ENCODE measurements at places on chromosomes 7 and 10.

- DNase-seq: peak; percentile 16
Observed at GRCh38 chr7:24722386-24723177, 34.7 kb downstream of the GSDME start.

DNA sequence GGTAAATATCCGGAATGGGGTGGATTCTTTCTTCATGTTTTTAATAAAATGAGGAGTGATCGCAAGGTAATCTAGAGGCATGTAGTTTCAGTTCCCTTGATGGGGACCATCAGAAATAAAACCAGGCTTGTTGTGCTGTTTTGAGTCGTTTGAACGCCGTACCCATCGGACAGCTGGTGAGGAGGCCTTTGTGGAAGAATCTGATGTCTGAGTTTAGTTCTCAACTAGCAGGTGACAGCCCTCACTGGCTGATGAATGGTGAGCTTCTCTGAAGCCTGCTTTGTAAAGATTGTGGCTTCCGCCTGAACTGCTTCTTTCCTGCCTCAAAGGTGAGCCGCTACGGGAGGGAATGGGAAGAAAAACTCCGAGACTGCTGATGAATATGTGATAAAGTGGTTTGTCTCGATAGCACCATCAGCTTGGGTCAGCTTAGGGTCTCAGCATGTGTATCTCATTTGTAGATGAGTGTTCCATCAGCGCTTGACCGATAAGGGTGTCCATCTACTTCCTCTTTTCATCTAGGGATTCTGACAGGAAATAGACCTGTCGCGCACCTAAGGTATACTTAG lies 977 bp downstream of the TMEM248 start:
- DNase-seq: no peak

DNA sequence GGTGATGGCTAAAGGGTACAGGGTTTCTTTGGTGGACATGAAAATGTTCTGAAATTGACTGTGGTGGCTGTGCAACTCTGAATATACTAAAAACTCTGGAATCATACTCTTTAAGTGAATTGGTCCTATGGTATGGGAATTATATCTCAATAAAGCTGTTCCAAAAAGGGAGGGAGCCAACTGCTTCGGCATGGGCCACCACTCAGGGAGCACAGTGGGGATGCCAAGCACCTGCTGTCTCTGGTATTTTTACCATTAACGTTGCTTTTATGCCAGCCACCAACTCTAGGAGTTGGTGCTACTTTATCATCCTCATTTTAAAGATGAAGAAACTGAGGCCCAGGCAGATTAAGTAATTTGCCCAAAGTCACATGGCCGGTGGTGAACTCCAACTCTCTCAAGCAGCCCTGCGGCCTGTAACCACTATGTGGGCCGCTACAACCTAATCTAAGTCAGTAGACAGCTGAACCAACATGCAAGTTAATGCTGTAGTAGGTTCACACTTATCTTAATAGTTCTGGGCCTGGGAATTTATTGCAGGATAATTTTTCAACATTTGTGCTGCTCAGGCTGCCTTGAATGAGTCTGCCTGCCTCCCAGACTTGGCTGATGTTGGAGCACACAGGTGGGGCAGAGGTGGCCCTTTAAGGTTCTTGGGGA lies 20.8 kb downstream of the SH3PXD2A start:
- DNase-seq: no peak

DNA sequence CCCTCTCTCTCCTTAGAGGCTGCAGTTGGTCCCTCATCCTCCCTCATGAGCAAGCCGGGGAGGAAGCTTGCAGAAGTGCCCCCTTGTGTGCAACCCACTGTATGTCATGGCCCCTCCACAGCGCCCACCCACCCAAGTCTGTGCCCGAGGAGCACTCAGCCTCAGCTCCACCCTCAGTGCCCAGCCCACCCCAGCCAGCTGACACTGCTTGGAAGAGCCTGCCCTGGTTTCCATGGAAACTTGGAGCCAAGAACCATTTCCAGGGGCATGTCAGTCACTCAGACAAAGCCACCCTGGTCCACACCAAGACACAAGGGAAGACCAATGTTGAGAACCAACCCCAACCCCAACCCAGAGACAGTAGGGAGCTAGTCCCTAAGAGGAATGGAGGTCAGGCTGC lies 79.5 kb downstream of the PAX2 start:
- DNase-seq: no peak

DNA sequence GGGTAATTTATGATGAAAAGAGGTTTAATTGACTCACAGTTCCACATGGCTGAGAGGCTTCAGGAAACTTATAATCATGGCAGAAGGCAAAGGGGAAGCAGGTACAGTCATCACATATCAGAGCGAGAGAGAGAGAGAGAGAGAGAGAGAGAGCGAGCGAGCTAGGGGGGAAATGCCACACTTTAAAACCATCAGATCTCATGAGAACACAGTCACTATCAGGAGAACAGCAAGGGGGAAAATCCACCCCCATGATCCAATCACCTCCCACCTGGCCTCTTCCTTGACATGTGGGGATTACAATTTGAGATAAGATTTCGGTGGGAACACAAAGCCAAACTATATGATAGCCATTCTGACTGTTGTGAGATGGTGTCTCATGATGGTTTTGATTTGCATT lies 576.3 kb downstream of the GFRA1 start:
- DNase-seq: no peak

DNA sequence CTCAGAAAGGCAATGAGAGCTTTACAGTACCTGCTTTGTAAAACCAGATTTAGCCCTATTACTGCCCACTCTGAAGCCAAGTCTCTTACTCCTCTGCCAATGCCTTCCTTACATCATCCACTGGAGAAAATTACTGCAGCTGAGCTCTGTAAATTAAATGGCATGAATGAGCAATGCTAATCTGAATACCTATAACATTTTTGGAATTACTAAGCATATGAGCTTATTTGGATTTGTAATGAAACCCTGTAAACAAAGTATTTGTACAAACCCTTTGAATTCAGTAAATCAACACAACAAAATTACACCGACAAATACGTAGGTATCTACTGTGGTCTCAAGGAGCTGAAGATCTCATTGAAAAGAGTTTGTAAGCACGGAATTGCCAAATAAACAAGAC lies 12.1 kb upstream of the CCNY start:
- DNase-seq: no peak

DNA sequence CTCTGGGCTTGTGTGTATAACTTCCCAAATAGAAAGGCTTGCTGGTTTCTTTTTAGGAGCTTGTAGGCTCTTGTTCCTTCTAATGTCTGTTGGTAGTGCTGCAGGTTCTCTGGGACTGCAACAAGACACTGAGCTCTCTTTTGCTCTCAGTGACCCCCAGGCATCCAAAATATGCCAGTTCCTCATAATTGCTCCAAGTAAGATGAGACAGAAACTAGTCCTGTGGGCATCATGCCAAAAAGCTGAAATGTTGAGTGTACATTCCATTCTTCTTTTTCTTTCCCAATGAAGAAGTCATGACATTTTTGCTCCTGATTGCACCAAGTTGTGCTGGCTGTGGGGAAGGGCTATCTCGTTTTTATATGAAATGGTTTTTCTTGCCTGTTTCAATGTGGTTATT lies 7.1 kb upstream of the BTBD16 start:
- DNase-seq: no peak

- DNase-seq: no peak
Observed at GRCh38 chr7:31602041-31602625, 84.9 kb upstream of the PPP1R17 start.

DNA sequence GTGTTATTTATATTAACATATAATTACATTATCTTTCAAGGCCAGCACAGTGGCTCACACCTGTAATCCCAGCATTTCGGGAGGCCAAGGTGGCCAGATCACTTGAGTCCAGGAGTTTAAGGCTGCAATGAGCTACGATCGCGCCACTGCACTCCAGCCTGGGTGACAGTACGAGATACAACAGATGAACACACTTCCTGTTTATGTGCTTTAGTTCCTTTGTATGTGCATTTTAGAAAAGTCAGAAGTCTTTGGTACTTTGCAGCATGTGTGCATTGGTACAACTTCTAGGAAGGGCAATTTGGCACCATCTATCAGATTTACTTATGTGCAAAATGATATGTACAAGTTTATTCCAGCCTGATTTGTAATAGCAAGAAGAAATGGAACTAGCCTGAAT lies 13.3 kb downstream of the SLC35G1 start:
- DNase-seq: no peak

- DNase-seq: no peak
Observed at GRCh38 chr7:5200561-5201235, 10.7 kb downstream of the WIPI2 start.

DNA sequence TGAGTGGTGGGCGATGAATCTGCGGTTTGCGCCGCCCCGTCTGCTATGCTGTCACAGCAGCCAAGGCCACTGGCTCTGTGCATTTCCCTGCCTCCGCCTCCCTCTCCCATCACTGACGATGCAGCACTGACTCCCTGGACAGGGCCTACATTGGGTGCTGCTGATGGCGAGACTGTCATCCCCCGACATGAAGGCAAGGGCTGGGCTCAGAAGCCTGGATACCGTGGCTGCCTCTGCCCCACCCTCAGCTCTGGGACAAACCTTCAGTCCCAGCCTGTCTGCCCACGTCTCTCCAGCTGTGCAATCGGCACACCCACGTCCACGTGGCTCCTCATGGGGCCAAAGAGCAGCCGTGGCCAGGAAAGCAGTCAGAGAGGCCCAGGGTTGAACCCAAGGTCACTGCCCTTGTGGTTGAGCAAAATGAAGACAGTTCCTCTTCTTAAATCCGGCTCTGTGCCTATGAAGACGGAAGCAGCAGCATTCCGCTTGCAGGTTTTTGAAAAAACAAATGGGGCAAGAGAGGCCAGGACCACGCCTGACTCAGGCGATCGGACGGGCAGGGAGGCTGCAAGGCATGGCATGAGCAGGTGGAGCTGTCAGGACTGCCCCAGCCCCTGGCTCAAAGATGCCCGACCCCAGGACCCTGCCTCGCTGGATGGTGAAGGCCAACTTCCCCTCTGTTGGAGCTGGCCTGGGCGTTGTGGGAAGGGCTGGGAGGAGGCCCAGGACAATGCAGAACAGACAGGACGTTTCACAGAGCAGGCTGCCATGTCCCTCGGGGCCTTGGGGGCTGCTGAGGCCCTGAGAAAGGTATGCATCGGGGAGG lies 517.5 kb downstream of the DNAJB6 start:
- no peak for DNase-seq

GRCh38 chr7:112405286-112405685 lies 45.0 kb upstream of the IFRD1 start:
- no peak for DNase-seq

GRCh38 chr10:126673565-126673964 lies 3.1 kb upstream of the C10orf90 start:
- DNase-seq: no peak

DNA sequence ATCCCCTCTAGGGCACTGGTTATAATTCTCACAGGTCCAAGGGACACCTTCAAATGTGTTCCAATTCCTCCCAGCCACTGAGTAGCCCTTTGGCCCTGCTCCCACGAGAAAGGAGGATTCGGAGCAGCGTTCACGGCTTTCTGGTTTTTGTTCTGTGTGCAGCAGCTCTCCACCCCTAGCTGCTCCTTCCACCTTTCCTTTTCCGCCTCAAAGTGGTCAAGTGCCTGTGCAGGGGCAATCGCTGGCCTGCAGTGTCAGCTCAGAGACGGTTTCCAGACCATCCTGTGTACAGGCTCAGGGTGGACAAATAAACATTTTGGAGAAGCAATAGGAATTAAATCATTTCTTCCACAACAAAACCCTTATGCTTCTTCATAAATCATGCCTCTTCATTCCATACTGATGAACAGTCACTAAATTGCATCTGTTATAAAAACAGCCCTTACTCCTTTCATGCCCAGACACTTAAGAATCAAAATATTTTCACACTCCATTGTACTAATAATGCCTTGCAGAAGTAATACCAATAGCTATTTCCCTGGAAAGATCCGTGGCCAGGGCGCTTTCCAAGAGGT lies 1.1 kb downstream of the KIAA1549 start:
- peak; percentile 13 for DNase-seq

DNA sequence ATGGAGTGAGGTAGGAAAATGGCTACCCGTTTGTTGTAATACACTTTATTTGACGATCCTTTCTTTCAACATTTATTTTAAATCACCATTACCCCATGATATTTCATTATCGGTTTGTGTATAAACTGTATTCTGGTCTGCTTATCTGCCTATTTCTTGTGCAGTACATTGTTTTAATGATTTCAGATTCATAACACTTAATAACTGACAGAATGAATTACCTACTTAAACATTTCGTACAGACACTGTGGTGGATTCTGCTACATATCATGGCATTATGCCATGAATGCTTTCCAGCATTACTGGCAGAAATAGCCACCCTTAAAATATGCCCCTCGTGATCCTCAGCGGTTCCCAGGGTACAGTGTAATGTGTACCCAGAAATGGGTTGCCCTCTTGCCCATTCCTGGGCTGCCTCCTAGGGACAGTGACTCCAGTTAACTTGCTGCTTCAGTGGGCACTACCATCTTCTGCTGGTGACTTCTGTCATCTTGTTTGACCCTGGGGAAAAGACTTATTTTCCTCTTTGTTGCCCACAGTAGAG lies 74.5 kb downstream of the C1GALT1 start:
- DNase-seq: no peak

- DNase-seq: no peak
Observed at GRCh38 chr10:95628786-95629185, 27.7 kb downstream of the ALDH18A1 start.

DNA sequence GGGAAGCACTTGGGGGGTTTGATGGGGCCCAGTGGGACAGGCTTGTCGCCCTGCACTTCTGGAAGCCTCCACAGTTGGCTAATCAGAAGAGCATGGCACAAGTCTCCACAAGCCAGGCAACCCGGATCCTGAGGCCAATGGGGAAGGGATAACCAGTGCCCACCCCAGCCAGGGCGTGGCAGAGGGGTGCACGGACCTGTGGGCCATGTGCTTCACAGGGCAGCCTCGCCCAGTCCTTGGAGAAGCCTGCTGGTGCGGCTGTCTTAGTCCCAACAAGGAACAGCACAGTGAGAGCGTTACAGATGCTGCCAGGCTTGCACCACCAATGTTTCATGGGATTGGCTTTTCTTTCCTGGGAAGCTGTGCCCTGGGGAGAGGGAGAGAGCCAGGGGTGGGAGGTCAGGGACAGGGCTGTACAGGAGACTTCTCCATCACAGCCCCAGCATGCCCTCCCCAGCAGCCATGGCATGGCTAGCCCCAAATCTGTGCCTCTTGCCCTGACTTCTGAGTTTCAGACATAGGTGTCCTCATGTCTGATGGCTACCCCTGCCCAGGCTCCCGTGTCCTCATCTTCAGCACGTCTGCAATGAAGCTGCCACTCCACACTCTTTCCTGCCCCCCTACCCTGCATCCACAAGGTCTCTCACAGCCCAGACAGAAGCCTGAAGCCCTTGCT lies 116.0 kb downstream of the PTPN20 start:
- no peak for DNase-seq

- no peak for DNase-seq
Observed at GRCh38 chr7:70893971-70894715, 237.8 kb upstream of the GALNT17 start.

DNA sequence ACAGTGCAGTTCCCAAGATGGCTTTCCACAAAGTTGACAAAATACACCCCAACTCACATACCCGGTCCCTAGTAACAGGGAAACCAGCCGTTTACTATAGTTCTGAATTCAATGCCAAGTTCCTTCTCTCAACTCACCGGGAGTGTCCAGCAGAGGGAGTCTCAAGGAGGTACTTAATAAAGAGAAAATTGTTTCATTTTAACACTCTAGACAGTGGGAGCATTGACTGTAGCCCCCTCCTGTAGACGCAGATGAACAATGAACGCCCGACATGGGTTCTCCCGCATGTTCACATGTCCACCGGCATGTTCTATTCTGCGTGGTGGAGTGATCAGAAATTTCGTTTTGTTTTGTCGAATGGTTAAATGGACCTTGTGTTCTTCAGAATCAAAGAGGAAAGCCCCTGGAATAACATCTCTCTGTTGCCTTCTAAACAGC lies 1.9 kb downstream of the HIPK2 start:
- peak; percentile 63 for DNase-seq

GRCh38 chr7:118436663-118437062 lies 212.2 kb downstream of the ANKRD7 start:
- no peak for DNase-seq
